Activated naive CD8-positive, alpha-beta T cell treated with anti-CD3 and anti-CD28 coated beads for 36 hours (primary cell): ENCODE measurements at places on chromosomes 1 and 21. TPM values are rescaled to one million over a fixed set of nuclear protein-coding genes. Genes with fewer than 3 reads are reported as not detected.

DNA sequence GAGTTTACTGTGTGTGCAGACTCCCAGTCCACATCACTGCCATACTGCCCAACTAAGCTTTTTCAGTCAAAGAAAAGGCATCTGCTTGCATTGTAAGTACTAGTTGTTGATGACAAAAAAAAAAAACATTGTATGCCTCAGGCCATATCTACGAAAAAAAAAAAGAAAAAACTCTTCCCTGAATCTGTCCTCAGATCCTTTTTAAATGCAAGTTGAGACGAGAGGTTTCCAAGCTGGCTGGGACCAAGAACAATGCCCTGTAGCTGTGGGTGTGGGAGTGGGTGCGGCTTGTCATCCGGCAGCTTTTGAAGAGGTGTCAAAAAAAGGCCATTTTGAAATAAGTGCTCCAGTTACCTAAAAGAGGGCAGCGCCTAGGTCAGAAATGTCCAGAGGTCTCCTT, 29.2 kb upstream of the HHAT start:
- no peak for DNase-seq

DNA sequence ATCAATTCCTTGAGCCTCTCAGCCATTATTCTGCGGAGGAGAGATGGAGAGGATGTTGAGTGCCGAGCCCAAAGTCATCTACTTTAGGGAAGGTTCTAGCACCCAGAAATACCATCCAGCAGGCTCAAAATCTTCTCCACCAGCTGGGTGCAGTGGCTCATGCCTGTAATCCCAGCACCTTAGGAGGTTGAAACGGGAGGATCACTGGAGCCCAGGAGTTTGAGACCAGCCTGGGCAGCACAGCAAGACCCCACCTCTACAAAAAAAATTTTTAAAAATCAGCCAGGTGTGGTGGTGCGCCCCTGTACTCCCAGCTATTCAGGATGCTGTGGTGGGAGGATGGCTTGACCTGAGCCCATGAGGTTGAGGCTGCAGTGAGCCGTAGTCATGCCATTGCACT, 39.5 kb upstream of the CAPZB start:
- no peak for DNase-seq

Gene REN
- total RNA-seq, result not detected

- DNase-seq, result no peak
Measured at GRCh38 chr1:168216171-168216570, 9.6 kb upstream of the SFT2D2 start.

- peak; percentile 76 for DNase-seq
Measured at GRCh38 chr1:159924025-159924790, 1.1 kb downstream of the TAGLN2 start.
